Sigmoid colon (tissue), 7 donors: ENCODE measurements at places on chromosomes 7 and 10. TPM values are rescaled to one million over a fixed set of nuclear protein-coding genes. Genes with fewer than 3 reads are reported as not detected.
A peak's percentile ranks its signal among the peaks of the same experiment; 100 is the strongest.

DNA sequence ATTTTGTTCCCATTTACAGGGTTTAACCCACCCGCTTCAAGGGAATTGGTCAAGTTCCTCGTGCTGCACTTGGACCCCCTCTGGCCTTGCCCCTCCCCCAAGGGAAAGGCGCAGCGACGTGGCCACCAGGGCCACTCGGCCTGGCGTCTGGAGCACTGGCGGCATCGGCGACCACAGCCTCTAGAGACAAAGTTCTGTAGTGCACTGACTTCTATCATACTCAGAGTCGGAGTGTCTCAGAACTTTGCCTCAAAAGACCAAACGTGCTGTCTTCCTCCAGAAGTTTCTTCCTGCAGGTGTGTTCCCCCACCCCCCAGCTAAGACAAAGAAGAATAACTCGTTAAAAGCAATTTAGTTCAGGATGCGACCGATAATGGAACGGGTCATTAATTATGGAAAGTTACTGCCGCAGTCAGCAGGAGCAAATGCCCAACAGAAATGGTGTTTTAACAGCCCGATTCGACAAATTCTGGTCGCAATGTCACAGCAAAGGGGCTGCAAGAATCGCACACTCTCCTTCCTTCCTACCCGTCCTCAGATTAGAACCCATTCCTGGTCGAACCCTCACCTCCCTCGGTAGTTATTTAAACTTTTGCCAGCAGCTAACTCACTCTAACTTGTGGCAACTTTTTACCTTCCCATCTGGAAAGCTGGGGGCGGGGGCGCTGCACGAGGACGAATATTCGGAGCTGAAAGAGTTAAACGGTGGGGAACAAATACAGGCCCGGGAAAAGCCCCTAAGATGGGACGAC, 202.1 kb upstream of the NFE2L3 start:
- no peak for DNase-seq

- DNase-seq, result peak; percentile 63
These were observed 11.4 kb downstream of the ATG9B start for GRCh38 chr7:151012911-151013347.

DNA sequence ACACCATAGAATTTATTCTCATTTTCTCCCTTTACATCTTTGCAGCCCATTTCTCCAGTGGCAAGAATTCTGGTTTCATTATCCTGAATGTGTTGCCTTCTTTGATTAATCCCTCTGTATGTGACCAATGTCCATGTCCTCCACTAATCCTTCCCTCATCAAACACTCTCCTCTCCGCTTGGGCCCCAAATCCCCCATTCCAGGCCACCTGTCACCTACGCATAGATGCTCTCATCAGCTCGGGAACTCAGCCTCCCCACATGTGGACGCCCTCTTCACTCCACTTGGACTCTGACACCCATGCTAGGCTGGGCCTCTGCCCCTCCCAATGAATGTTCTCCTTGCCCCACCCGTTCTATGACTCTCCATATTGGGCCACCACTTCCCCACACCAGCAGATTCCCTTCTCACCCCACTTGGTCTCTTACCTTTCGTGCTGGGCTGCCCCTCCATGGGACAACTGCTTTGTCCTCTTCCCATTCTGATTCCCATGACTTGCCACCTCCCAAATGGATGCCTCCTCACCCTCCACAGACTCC, 18.7 kb upstream of the RBM20 start:
- no peak for DNase-seq

DNA sequence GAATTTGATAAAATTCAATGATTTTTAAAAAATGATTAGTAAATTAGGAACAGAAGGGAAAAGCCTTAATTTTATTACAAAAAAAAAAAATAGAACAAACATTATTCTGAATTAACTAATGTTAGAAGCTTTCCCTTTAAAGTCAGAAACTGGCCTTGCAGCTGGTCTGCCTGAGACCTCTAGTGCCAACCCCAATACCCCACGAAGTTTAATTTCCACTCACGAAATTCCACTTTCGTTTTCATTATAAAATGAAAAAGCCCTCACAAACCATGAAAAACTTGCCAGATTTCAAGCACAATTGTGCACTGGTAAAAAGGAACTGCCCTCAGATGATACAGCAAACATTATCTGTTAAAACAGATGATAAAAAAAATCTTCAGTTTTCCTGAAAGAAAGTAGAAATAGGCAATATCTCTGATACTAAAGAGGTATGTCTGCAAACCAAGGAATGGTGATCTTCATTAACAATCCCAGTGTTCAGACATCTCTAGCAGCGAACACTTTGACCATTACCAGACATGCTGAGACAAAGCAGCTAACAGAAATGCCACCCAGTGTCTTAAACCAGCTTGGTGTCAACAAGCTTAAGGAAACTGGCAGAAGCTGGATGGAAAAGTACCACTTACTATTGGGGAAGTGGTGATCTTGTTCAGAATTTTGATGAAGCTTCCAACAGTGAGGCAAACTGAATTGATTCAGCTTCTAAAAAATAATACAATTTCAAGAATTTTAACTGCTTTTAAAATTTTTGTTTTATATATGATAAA, 80.2 kb downstream of the PALS2 start:
- no peak for DNase-seq

DNA sequence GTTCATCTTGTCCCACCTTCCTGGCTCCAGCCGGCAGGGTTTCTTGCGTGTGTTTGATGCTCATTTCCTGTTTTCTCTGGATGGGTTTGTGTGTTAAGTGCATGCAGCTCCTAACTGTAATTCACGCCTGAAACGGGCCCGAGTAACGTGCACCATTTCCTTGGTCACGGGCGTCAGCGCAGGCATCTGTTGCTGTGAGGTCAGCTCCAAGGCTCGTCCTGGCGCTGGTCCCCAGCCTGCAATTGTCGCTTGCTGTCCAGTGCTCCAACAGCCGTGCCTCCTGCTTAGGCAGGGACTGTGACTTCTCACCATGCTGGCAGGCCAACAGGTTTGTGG, 201.1 kb downstream of the GLRX3 start:
- no peak for DNase-seq

- DNase-seq, result no peak
These were observed 6.7 kb downstream of the COL1A2 start for GRCh38 chr7:94401428-94401814.

- no peak for DNase-seq
These were observed 396.2 kb downstream of the REEP3 start for GRCh38 chr10:63917363-63917762.

DNA sequence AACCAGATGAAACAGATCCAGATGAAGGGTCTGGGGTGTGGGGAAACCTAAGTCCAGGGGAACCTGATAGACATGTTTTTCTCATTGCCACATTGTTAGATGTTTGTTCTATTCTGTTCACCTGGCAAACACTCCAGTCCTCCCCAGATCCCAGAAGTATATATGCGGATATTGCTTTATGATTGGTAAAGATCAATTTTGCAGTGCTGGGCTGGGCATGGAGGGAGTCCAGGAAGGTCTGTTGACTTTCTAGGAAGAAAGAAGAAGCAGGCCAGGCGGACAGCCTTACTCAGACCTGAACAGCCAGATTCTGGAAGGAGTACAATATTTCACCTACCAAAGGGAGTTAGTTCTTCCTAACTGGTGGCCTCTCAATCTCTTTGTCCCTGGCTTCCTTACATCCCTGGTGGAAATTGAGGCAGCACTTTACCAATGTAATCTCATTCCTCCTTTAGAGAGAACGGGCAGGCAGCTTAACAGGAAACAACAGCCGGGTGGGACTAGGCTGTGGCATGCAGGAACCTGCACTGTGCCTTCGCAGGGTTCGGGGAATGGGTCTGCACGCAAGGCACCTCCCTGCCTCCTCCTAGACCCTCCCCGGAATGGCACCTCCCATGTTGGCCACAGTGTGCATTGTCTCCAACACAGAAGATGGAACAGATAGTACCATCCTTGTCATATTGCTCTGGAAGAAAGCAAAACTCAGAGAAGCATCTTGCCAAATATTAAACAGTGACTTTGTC, 930 bp downstream of the GIMAP6 start:
- DNase-seq, result no peak

- no peak for DNase-seq
These were observed 654.6 kb upstream of the GALNT17 start for GRCh38 chr7:70477036-70478010.

GRCh38 chr10:104109908-104110662, 11.9 kb upstream of the SFR1 start:
- DNase-seq, result no peak

DNA sequence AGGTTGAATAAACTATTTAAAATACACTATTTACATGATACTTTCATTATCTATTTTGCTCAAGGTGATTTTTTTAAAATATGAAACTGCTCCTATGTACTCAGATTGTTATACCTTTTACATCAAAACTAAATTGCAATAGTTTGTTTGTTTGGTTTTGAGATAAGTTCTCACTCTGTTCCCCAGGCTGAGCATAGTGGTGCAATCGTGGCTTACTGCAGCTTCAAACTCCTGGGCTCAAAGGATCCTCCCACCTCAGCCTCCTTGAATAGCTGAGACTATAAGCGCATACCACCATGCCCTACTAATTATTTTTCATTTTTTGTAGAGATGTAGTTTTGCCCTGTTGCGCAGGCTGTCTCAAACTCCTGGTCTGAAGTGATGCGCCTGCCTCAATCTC, 12.7 kb downstream of the TAS2R60 start:
- no peak for DNase-seq

GRCh38 chr7:111855161-111855841, 293.0 kb upstream of the IMMP2L start:
- no peak for DNase-seq

GRCh38 chr10:9853405-9854355, 1164.0 kb upstream of the CELF2 start:
- DNase-seq, result no peak

DNA sequence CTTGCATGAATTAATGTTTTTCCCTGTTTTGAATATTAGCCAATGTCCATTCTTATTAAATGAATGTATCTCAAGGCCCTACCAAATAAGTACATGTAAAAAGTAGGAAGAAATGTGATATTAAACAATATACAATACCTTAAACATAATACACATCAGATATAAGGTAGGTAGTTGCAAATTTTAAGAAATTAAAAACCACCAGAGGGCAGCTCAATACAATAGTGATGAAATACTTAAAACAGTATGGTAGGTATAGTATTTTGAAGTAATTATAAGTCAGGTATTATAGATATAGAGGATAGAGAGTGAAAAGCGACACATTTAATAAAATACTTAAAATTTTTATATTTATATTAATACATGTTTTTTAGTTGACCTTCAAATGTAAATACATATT, 43.6 kb upstream of the CDK14 start:
- no peak for DNase-seq

- DNase-seq, result no peak
These were observed 65.4 kb downstream of the PRPF18 start for GRCh38 chr10:13651969-13652720.

DNA sequence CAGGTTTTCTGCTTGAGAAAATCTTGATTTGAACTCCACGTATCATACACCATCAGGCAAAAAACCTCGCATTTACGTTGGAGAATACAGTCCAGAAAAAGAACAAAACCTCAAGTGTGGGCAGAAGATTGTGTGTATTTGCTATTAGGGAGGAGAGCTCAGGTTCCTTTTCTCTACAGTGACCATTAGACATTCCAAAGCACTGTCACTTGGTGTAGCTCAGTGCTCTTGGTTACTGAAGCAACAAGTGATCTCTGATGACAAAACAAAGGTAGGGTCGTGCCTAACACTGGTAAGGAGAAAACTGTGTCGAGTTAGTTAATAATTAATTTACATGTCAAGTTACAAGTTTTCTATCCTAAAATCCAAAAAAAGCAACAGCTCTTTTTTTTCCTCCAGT, 72.6 kb downstream of the C1GALT1 start:
- no peak for DNase-seq

DNA sequence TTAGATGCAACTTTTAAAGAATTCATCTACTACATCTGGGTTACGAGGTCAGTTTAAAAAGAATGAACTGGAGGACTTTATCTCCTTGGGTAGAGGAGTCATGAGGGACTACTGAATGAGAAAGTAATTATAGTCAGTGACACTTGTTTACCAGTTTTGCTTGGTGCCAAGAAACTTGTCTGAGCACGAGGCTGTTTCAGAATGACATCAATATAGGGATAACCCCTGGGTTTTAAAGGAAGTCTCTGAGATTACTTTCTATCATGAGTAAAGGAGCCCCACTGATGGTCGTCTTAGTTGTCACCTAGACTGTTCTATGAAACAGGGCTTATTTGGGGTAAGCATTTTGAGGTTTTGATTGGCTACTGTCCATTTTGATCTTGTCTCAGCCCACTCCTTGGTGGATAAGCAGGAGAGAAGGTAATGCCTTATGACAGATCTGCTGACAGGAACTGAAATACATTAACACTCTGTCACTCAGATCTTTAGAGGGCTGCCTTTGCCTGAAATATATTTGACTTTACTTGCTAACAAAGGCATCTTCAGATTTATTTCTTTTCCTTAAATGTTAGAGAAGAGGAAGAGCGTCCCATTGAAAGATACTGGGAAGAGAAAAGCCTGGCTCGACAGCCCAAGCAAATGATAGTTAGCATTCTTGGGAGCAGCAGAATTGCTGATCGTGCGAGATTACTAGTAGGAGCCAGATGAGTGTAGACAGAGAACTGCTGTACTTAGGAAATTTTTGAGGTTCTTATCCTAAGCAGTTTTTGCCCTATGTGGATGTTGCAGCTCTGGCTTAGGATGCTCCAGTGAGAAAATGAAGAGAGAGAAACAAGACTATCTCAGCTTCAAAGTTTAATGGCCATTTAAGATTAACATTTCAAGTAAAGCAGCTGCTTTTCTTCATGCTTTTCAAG, 299.2 kb upstream of the LRGUK start:
- no peak for DNase-seq

GRCh38 chr10:111986079-111986478, 197.5 kb downstream of the GPAM start:
- no peak for DNase-seq

Gene GSTO2
- 1.4 TPM for total RNA-seq

Gene CARD11
- 0.33 TPM for total RNA-seq

Gene UNCX
- total RNA-seq, result not detected

Gene CALHM3
- total RNA-seq, result not detected

Gene HECW1
- total RNA-seq, result 0.33 TPM

Gene AMZ1
- total RNA-seq, result 1.4 TPM

Gene PHYH
- total RNA-seq, result 40.0 TPM

Gene ABCA13
- 0.71 TPM for total RNA-seq

Gene SAP25
- total RNA-seq, result 0.71 TPM

Gene CCL24
- not detected for total RNA-seq
